NCI-H1436 (cell line): ENCODE measurements at places on chromosomes 3 and 15.

- DNase-seq: no peak
Measured at GRCh38 chr3:37768107-37768809, 93.4 kb upstream of the CTDSPL start.

GRCh38 chr3:136893848-136894443 is 31.9 kb downstream of the NCK1 start:
- no peak for DNase-seq

- DNase-seq: no peak
Measured at GRCh38 chr15:58622877-58623276, 126.6 kb downstream of the ADAM10 start.

DNA sequence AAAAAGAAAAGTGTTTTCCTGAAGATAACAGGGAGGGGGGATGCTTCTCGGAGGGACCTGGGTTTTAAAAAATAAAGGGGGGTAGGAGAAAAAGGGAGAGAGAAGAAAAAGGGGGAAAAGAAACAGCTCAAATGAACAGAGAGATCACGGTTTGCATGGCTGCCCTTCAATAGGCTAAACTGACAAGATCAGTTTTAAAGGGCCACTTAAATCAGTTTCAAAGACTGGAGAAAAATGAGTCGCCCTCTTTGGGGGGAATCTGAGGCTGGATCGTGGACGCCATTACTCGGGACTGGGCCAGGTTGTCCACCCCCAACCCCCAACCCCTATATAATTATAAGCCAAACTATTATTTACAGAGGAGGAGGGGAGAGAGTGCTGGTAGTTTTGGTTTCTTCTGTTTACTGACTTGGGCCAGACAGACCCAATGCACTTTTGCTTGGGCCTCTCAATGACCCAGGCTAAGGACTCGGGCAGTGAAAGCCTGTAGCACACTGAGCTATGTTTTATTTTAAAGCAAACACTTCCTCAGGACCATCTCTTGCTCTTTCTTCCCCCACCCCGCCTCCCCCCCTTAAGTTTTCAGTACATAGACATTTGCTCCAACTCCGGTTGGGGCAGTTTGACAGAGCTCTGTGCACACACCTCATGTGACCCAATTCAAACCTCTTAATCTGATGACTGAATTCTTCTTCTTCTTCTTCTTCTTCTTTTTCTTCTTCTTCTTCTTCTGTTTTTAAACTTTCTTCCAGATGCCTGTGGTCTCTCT is 6.3 kb downstream of the NR2F2 start:
- DNase-seq: no peak

DNA sequence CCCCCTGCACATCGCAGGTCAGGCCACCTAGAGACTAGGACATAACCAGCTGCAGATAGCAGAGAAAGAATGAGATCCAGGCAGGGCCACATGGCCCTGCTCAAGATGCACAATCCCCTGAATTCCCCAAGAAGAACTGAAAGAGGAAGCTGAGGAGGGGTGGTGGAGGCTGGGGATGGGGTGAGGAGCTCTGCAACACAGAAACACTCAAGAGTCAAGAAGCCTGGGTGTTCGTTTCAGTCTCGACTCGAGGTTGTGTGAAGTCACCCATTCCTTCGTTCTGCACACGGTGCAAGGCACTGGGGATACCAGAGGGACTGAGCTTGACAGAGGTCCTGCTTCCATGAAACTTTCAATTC is 62.0 kb downstream of the TLE3 start:
- DNase-seq: no peak

- DNase-seq: no peak
Measured at GRCh38 chr3:170560296-170560695, 25.6 kb downstream of the SLC7A14 start.

DNA sequence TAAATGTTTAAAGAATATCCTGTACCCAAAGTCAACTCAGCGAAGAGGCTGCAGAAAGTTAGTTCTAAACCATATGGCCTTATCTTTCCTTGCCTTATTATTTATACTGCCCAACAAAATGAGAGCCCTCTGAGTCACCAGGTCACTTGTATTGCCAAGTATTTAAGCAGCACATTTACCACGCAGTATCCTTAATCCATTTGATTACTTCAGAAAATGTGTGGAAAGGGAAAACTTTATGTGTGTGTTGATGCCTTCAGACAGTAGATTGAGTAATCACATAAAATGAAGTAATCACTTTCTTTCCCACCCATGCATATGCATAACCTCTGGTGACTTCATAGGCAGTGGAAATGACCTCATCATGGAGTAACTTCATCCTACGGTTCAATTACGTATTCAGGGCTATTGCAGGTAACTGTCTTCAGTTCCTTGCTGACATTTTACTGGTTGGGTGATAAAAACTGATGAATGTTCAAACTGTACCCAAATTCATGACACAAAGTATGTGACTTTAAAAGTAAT is 7.5 kb upstream of the CADPS start:
- no peak for DNase-seq

- no peak for DNase-seq
Measured at GRCh38 chr15:34339946-34340345, 2.4 kb upstream of the SLC12A6 start.
